ENCODE measurements at places on chromosomes 6 and 20. TPM values are rescaled to one million over a fixed set of nuclear protein-coding genes. Genes with fewer than 3 reads are reported as not detected.

DNA sequence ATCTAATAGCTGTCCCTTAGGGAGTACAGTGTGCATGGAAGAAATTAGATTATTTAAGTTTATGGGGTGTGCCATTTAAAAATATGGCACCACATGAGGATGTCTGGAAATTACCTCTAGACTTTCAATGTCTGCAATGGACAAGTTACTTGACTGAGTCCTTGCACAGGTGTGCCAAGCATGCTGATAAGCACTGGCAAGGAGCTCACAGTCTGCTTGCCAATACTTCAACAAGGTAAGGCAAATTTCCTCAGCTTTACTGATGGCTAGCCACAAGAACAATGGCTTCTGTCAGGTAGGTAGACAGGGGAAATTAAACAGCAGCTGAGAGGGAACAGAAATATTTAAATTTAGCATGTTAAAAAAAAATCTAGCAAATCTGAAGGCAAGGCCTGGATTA is 91.1 kb upstream of the TRAF3IP2 start:
- no peak for DNase-seq

DNA sequence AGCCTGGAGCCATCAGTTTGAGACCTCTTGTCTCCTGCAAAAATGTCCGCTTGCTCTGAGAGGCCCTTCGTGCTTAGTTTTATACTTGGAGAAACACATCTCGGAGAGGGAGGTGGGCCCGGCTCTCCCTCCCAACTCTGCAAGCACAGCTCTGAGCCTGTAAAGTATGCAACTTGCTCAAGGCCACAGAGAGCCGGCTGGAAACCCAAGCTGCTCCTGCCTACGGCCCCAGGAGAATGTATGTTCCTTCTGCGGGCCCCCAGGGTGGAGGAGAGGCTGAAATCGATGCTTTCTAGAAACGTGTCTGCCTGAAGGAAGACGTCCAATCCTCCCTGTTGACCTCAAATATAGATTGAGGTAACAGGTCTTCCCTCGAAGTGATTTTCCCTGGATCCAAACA is 205.4 kb downstream of the PREX1 start:
- no peak for DNase-seq

GRCh38 chr6:114142258-114142657 is 171.3 kb upstream of the HDAC2 start:
- no peak for DNase-seq

- DNase-seq, result no peak
Measured at GRCh38 chr6:5248302-5249098, 12.2 kb downstream of the LYRM4 start.

The MEP1A gene
- polyA plus RNA-seq, result not detected

The TUBB1 gene
- polyA plus RNA-seq, result not detected

The LRRC73 gene
- 0.10 TPM for polyA plus RNA-seq

The HEY2 gene
- polyA plus RNA-seq, result 5.5 TPM
